ENCODE measurements at places on chromosomes 6 and 20.

DNA sequence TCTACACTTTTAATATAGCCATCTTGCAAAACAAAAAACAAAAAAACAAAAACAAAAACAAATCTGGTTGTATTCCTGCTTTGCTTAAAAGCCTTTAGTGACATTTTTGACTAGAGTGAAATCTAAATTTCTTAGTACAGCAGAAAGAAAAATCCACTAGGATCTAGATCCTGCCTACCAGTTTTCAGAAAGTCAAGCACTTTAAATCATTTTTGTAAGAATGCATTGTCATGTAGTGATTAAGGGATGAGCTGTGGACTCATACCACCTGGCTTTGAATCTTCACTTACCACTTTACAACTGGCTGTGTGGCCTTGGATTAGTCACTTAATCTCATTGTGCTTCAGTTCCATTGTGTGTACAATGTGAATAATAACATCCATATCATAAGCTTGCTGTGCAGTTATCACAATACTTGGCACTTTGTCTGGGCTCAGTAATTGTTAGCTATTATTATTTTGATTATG lies 4.0 kb downstream of the MKKS start:
- DNase-seq = no peak

DNA sequence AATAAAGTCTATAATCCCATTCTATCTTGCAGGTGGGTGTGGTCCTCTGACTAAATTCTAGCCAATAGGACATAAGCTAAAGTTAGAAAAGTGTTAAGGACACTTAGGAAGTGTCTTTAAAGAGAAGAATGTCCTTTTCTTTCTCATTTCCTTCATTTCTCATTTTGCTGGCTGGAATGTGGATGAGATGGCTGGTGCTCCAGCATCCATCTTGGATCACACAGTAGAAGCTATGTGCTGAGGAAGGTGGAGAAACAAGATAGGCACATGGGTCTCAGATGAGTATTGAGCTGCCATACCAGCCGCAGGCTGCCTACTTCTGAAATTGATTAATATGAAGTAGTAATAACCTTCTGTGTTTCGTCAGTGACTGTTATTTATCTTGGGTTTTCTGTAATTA lies 289.0 kb downstream of the LRFN2 start:
- no peak for DNase-seq

GRCh38 chr6:39530201-39530759 lies 194.9 kb downstream of the KIF6 start:
- DNase-seq = no peak

DNA sequence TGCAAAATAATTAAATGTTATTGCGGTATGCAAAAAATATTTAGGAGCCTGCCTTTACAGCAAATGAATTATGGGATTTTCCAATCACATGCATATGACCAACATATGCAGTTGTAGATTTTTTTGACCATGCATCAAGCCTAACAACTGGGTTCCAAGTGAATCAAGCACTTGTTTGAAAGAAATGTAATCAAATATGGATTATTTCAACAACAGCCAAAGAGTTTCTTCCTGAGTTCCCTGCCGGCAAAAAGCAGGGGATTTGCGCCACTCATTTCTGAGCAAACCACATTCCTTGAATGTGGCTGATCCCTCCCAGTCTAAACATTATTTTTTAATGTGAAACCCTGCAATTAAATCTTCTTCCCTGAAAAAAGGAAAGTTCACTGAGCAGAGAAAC lies 100.1 kb upstream of the ADTRP start:
- no peak for DNase-seq

DNA sequence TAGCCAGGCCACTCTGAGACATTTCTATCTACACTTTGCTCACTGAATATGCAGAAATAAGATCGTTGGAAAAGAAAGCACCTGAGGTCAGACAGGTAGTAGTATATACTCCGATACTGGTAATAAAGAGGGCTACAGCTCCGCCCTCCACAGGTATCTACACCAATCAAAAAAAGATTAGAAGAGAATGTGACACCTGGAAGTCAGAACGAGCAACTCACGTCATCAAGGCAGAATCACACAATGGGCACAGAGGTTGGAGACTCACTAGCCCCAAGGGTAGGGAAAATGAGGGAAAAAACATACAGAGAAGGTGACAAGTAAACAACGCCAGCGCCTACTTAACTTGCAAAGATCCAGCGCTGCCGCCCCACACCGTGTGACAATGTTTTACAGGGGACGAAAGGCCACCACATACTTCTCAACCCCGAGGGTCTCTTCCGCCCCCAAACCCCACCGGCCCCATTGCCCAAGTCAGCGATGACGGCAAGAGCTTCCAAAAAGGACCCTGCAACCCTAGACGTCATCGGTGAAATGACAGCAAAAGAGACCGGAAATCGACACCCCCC lies 653 bp downstream of the LMBRD1 start:
- DNase-seq = peak; percentile 56

DNA sequence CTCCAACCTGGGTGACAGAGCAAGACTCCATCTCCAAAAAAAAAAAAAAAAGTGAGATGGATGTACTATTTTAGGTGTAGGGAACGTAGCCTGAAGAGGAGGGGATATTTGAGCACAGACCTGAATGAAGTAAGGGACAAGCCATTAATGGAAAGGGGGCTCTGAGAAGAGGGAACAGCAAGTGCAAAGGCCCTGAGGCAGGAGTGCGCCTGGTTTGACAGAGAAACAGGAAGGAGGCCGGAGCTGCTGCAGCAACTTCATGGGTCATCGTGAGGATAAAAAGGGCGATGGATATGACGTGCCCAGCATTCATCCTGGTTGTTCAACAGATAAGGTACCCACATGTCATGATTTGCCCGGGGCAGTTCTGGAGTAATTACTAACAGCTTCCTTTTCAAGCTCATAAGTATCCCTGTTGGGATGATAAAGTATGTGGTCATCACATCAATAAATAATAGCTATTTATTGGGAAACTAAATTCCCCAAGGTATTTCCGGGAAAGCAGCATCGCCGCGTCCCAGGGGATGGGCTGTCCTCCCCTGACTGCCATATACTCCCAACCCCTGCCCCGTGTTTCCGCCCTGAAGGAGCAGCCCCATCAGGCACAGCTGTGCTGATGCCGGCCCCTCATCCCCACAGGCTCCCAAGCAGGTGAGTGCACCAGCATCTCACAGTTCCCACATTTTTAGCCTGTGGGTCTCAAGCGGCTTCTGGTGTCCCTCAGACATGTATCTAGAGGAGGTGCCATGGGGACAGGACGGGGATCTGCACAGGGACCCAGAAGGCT lies 43.4 kb downstream of the DLGAP4 start:
- DNase-seq = no peak
